Kidney epithelial cell (primary cell): ENCODE measurements at places on chromosomes 1 and 21. TPM values are rescaled to one million over a fixed set of nuclear protein-coding genes. Genes with fewer than 3 reads are reported as not detected.

The FOXD2 gene
- 0.21 and 0.96 TPM in 2 replicates for total RNA-seq

The ARHGEF16 gene
- total RNA-seq = 31.5 and 33.0 TPM in 2 replicates

The GPX7 gene
- total RNA-seq = 33.1 and 52.8 TPM in 2 replicates

The RBM8A gene
- total RNA-seq = 159 and 173 TPM in 2 replicates

The FCER1G gene
- total RNA-seq = not detected in 2 replicates

The PRR9 gene
- not detected in 2 replicates for total RNA-seq
